Esophagus muscularis mucosa (tissue), 4 donors: ENCODE measurements at places on chromosomes 5 and 9. TPM values are rescaled to one million over a fixed set of nuclear protein-coding genes. Genes with fewer than 3 reads are reported as not detected.

- peak; percentile 34 for DNase-seq
These were observed 105.8 kb downstream of the SREK1 start for GRCh38 chr5:66249920-66250319.

DNA sequence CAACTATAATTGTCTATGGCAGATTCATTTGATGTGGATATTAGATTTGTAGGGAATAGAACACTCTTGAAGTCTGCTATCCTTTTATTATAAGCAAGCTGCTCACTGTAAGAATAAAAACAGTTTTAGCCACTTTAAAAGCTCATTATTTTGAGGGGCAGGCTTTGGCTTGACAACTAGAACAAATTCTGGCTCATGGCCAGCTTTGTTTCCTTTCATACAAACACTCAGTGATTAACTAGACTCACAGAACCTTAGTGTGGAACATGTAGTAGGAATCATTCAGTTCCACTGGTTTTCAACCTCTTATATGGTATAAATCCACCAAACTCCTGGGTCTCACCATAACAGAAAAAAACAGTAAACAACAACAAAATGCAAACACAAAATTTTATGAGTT lies 27.4 kb upstream of the CEP120 start:
- DNase-seq = no peak

DNA sequence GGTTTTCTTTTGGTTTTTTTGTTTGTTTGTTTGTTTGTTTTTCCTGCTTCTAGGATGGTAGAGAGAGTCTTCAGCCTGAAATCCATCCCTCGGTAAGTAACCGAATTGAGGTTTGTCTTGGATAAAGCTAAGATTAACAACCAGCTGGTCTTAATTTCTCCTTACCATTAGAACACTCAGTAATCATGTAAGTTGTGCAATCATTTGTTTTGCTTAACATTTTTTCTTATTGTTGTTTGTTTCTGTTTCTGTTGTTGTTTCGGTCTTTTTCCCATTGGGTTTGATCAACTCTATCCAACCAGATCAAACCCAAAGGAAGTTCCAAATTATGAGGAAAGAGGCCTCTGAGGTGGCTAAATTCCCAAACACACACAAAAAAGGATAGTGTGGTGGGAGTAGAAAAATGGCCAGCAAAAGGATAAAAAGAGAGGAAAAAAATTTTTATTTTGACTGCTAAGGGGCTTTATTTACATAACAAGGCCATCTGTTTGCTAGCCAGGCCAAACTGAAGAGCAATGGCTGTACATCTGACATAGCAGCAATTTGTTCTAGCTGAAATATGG lies 49.6 kb upstream of the ANKRD31 start:
- DNase-seq = no peak

- no peak for DNase-seq
These were observed 34.3 kb downstream of the FRMD3 start for GRCh38 chr9:83503866-83504265.

DNA sequence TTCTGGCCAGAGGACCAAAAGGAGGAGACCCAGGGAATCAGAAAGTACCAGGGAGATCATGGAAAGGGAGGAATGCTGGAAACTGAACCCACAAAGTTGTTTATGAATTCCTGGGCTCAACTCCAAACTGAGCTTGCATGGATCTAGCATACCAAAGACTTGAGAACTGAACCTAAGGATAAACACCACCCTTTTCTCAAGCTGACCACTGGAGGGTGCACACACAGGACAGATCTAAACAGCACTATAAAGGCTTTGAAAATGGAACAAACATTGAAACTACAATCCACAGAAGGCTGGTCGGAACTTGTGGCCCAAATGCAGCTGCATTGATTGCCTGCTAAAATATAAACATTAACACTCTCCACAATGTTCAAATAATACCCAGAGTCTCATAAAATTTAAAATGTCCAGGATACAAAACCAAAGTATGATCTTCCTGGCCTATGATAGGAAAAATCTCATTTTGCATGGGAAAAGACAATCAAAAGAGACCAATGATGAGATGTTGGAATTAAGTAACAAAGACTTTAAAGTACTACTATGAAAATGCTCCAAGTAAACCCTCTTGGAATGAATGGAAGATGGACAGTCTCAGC lies 15.6 kb upstream of the IRF1 start:
- DNase-seq = peak; percentile 91

DNA sequence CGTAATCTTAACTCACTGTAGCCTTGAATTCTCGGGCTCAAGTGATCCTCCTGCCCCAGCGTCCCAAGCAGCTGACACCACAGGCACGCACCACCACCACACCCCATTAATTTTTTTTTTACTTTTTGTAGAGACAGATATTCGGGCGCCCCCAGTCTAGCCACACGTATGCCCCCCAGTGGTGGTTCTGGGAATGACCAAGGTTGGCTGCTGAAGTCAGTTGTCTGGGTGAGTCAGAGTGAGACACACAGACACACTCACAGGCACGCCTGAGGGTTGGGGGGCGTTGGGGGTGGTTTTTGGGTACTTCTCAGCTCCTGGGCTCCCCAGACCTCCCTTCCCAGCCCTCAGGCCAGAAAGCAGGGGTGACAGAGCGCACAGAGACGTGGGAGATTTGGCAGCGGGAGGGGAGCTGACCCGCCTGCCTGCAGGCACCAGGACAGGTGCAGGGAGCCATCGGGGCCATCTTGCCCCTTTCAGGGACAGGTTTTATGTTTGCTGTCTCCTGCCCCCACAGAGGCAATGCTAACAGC lies 4.2 kb upstream of the ENTPD8 start:
- peak; percentile 96 for DNase-seq

DNA sequence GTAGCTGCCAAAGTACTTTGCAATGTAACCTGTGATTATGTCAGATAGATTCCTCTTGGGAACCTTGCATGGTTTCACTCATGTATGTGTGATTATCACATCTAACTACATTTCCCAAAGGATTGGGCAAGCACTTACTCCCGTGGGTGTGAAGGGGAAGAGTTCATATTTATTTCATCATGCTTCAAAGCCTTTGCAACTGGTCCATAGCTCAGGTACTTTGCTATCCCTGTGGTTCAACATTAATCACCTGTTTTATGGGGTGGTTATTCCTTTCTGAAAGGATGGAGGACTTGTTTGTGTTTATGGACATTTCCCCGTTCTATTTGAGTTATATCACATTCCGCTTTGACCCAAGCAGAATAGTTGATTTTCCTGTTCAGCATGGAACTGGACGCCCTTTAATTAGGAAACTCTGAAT lies 13.6 kb upstream of the ERMP1 start:
- DNase-seq = no peak

DNA sequence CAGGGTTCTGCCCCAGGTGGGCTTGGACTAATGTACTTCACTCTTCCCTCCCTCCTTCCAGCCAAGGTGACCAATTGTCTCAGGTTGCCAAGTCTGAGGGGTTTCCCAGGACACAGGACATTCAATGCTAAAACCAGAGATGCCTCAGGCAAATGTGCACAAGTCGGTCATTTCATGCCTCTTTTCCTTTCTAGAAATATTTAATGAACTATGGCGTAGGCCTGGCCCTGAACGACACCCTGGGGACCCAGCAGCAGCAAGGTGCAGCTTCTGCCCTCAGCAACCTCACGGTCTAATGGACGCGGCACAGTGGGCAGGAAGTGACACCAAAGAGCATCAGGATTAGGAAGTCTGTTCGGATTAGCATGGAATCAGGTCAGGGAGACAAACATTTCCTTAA lies 148.1 kb downstream of the MTX3 start:
- DNase-seq = peak; percentile 82

- DNase-seq = no peak
These were observed 91.7 kb downstream of the RFK start for GRCh38 chr9:76302543-76302942.

GRCh38 chr9:14515571-14516198 lies 177.5 kb downstream of the ZDHHC21 start:
- DNase-seq = no peak

DNA sequence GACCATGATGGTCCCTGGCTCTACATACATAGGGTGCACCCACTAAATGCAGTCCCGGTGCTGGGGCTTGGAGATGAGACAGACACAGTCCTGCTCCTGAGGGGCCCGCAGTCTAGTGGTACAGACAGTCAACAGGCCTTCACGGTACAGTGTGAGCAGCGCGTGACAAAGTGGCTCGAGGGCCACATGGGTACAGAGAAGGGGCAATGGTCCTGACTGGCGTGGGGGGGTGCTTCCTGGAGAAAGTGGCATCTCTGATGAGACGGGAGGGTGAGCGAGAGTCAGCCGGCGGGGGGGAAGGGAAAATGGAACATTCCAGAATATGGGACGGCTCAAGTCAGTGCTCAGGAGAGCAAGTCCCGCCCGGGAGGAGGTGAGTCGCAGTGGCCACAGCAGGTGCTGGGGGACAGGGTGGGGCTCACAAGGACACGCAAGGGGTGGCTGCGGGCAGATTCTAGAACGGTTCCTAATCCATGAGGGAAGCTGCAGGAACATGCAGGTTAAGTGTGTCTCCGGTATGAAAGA lies 38.0 kb downstream of the WHRN start:
- no peak for DNase-seq

DNA sequence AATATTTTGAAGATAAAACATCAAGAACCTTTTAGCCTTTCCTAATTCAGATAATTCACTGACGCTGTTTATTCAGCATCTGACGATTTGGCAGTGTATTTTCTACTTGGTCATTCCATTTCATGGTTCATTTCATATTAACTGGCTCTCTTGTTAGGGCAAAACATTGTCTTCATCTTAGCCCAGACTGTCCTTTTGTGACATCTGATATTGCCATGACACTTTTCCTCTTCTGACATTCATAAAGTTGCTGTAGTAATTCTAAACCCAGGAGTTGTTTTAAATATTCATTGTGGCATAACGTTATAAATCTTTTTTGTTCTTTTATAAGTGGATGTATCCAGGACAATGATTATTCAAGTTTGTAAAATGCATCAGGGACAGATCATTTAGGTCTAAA lies 1.8 kb downstream of the SCAMP1 start:
- DNase-seq = no peak

DNA sequence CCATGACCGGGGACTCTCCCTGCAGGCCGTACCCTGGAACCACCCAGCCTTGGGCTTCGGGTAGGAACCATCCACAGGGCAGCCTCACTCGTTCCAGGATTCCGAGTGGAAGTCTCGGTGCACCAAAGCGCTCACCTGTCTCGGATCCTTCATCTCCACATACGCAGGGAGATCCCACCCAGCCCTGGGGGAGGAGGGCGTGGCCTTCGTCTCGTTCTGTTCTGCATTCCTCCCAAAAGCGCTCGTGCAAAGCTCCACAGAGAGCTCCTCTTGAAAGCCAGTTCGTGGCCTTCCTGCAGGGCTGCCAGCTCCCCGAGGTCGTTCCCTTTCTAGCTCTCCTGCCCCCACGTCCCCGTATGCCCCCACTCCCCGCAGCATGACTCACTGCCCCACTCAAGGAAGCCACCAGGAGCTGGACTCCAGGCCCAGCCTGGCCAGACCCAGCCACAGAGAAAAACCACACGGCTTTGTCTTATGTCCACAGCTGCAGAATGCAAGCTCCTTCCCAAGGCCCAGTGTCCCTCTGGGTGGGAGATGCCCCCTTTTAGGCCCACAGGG lies 65.0 kb upstream of the SARDH start:
- no peak for DNase-seq

GRCh38 chr9:11320989-11321388 lies 708.2 kb upstream of the PTPRD start:
- DNase-seq = no peak

DNA sequence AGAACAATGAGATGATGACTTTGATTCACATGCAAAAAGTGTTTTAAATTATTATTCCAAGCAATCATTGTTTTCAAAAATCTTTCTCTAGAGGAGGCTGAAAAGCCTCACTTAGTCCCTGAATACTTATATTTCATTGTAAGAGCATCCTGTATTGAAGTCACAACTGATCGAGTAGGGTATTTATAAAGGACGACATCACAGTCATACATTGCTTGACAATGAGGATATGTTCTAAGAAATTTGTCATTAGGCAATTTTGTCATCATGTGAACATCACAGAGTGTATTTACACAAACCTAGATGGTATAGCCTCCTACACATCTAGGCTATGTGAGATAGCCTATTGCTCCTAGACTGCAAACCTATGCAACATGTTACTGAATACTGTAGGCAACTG lies 510.4 kb upstream of the RGMB start:
- no peak for DNase-seq

GRCh38 chr5:56077796-56078233 lies 83.1 kb upstream of the IL6ST start:
- DNase-seq = no peak

DNA sequence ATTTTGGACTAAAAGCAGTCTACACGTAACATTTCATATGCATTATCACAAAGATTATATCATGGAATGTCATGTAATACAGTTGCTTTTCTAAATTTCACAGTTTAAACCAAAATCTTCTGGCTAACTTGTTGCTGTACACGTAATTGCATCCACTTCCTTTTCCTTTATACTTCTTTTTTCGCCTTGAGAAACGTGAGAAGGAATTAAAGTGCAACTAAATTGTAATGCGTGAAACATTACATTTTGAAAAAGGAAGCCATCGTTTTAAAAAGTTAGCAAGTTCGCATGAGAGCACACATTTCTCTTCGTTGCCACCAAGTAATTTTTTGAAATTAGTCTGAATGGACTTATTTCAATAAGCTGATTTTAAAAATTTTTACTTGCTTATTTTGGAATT lies 80.0 kb downstream of the MEGF10 start:
- no peak for DNase-seq

CARTPT gene
- 7.1 TPM for total RNA-seq

FOXD4L6 gene
- total RNA-seq = not detected

ENTREP1 gene
- total RNA-seq = 20.2 TPM

NUTM2G gene
- total RNA-seq = not detected

PCDHB6 gene
- total RNA-seq = 0.46 TPM

PHF24 gene
- total RNA-seq = 0.78 TPM

PCDHGB1 gene
- total RNA-seq = 2.9 TPM

ACOT12 gene
- total RNA-seq = not detected

CFAP90 gene
- total RNA-seq = not detected
